ENCODE measurements at places on chromosomes 7 and 10.

DNA sequence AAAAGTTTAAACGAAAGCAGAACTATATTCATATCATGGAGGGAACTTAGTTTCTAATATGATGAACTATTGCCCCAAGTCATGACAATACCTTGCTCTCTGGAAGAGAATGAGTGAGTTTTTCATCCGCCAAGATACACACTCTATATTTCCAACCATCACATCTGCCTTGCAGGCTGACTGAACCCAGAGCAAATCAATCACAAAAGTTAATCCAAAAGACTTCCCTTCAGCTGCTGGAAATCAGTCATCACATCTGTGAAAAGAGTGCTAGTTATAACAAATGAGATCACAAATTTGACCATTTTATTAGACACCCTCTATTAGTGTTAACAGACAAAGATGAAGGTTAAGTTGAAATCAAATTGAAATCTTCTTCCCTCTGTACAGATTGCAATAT is 261.7 kb upstream of the PRKCQ start:
- DNase-seq, result no peak

DNA sequence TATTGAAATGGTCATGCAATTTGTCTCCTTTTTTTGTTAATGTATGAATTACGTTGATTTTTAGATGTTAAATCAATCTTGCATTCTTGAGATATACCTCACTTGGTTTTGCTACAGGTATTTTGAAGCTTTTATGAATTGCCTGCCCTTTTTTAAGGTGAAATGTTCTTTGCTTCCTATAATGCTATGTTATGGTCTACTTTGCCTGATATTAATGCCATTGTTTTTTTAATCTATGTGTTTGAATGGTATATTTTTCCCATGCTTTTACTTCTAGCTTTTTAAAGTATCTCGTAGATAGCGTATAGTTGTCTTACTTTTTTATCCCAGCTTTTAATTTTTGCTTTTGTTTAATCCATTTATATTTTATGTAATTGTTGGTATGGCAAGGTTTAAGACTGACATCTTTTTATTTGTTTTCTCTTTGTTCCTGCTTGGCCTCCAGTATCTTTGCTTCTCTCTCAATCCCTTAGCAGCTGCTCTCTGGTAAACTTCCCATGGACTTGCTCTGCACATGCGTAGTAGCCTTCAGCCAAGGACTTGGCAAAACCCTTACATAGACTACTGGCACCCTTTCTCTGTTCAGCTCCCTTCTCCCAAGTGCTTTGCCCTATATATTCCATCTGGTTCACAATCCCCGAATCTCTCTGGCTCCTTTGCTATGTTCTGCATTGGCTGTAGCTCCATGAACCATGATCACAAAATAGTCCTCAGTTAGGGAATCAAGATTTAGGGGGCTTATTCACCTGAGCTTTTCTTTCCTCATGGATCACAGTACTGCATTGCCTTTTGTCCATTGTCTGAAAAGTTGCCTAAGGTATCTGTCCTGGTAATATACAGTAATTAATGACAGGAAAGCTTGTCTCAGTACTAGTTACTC is 8.4 kb downstream of the TRIM24 start:
- no peak for DNase-seq

DNA sequence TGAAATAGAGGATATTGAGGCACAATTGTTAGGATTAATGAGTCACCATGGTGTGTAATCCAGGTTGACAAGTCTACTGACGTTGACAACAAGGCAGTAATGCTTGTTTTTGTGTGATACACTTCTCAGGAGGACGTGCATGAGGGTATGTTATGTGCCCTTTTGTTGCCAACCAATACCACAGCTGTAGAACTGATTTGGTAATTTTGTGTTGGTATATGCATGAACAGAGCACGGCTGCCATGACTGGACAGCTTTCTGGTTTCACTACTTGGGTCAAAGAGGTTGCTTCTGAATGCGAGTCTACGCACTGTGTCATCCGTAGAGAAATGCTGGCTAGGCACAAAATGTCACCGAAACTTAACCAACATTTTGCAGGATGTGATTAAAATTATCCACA is 32.9 kb downstream of the PHTF2 start:
- no peak for DNase-seq

- DNase-seq, result no peak
Observed at GRCh38 chr10:104804880-104805279, 163.8 kb downstream of the SORCS3 start.

DNA sequence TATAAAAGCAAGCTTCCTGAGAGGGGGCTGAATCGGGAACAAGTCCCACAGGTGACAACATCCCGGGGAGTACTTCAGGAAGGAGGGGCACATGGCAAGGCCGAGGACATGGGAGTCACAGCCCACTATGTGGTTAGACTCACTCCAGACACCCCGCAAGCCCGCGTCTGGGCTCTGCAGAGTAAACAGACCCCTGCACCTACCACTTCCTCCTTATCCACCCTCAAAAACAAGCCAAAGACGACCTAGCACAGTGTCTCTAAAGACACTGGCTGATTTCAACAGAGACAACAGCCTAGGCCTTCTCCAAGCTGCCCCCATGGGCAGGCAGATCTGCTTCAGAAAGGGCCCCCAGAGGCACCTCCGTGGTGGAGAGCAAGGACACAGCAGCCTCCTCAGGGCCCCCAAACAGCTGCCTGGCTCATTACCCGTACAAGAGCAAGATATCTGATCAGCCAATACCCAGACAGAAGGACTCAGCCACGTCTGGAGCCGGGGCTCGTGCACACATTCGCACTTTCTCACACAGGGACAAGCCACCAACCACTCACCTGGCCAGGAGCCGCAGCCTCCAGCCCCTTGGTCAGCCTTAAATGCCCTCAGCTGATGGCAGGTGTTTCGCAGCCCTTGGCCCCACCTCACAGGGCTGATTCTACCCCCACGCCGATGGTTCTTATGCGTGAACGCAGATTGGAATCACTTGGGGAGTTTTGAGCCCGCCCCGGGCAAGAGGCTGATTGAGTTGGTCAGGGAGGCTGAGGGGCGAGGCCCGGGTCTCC is 10.7 kb upstream of the KPNA7 start:
- no peak for DNase-seq

DNA sequence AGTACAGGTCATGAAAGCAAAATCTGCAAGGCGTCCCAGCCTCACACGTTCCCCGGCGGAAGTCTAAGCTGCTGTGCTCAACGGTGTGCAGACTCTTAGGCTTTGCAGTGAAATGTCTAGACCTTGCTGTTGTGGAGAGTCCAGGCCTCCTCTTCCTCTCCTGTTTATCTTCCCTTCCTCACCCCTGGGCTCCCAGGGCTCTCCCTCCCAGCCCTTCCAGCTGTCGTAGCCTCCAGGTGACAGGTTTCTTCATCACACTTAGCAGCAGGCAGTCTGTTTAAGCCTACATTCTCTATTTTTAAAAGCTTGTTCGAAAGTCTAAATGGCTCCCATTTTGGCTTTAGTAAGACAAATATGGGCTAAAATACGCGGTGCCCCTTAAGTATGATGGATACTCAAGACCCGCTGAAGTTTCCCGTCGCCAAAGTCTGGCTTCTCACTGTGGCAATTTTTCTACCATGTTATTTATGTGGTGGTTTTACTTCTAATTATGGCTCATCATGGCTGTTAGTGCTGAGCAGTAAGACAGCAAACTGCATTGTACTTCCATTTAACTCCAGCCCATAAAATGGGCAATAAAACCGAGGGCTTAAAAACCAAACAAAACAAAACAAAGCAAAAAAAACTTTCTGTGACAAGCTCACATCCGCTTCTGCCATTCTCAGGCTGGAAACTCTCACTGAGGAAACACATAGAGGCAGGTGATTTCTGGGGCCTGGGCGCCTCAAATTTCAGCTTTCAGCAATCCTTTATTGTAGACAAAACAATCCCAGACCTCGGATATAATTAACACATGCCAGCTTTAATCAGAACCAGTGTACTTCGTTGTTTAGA is 243.2 kb downstream of the SNX10 start:
- DNase-seq, result peak; percentile 15

DNA sequence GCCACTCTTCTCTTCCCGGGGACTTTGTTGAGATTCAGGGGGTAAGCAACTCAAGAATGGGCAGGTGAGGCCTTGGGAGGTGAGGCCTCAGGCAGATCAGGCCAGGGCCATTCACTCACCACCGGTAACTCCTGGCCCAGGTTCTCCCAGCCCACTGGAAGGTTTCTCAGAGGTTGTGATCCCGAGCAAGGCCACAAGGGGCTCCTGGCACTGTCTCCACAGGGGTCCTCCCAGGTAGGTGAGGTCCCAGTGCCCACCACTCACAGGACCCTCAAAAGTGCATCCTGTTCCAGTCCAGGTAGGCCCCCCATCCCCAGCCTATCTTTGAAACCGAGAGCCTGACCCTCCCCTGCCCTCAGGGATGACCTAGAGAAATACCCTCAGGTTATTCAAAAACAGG is 236.1 kb downstream of the BUB3 start:
- DNase-seq, result no peak

DNA sequence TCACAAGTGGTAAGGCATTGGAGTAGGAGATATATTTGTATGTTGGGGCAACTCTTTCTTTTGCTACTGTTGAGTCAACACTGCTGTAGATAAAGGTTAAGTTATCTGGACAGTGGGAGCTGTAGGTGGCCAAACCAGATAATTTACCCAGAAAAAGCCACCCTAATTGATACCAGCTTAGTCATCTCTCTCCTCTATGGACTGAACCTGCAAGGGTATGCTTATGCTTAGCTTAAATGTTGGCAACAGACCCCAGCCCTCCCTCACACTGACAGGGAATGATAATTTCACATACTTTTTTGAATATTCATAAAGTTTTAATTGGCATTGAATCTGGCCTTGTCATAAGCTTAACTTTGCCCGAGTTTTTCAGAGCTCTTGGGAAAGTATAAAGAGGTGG is 66.3 kb downstream of the CREB5 start:
- no peak for DNase-seq

DNA sequence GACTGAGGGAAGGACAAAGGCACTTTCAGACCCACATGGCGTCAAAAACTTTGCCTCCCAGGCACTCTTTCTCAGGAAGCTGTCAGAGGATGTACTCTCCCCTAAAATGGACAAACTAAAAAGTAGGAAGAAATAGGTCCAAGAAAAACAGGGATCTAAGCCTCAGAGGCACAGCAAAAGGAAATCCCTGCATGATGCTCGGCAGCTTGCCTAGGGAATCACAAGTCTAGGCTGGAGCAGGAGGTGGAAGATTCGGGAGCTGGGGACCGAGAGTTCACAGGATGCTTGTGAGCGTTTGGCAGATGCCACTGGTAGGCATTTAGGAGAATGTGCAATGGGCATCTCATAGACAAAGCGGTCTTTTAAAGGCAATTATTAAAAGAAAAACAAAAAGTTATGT is 60.8 kb downstream of the ATXN7L1 start:
- DNase-seq, result no peak
